RPMI7951 (cell line): ENCODE measurements at places on chromosomes 7 and 10. TPM values are rescaled to one million over a fixed set of nuclear protein-coding genes. Genes with fewer than 3 reads are reported as not detected.

DNA sequence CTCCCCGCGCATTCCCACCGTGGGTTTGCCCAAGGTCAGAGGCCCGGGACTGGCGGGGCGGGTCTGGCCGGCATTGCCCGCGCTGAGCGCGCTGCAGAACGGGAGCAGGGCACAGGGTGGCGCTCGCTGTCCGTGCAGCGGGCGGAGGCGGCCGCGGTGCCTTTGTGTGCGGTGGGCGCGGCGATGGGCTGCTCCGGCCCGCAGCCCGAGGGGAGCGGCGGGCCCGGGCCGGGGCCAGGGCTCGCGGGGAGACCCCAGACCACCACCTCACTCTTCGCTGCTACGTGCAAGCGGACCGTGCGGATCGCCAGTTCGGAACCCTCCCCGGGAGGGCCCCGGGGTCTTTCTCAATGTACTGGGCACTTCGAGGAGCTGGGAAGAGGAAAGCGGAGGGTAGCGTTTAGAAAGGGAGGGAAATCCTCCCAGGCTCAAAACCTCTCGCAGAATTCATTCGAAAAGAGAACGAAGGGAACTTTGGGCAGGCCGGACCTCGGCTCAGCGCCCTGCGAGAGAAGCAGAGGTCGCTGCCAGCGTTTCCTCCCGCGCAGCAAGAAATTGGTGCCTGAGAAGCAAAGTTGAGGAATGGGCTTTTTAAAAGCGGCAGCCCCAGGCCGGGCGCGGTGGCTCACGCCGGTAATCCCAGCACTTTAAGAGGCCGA is 8.5 kb downstream of the SP8 start:
- DNase-seq: peak; percentile 13

DNA sequence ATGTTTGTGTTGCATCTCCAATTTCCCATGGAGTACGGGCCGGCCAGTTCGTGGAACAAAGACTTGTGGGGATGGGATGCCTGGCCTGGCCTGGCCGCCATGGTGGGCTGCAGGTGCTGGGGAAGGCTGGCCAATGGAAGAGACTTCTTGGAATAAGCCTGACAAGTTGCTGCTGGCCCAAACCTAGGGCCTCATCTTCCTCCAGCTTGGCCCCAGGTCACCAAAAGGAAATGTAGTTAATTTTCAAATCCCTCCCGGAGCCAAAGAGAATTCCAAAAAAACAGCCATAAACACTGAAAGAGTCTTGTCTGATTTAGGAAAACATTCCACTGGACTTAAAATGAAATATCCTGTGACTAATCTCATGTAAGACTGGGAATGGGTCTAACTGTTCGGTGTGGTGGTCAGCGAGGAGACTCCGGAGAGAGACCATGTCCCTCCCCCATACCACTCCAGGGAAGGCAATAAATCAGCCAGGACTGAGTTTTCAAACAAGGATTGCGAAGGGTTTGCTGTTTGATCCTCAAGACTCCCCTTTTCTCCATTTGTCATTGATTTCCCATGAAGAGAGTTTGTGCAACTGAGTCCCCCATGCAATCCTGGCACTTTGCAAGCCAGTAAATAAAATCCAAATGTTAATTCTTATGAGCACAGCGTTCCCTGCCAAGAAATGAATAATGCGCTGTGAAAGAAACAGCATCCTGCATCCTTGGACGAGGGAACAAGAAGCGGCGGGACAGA is 128.7 kb upstream of the HABP2 start:
- no peak for DNase-seq

GRCh38 chr10:47406548-47406869 is 22.4 kb upstream of the ZNF488 start:
- no peak for DNase-seq

SPDYE1 gene
- total RNA-seq: not detected in 2 replicates

SYT15B gene
- total RNA-seq: under 0.01 TPM in 1 of 2 replicates, not detected in the other
